ENCODE measurements at places on chromosomes 7 and 10.

DNA sequence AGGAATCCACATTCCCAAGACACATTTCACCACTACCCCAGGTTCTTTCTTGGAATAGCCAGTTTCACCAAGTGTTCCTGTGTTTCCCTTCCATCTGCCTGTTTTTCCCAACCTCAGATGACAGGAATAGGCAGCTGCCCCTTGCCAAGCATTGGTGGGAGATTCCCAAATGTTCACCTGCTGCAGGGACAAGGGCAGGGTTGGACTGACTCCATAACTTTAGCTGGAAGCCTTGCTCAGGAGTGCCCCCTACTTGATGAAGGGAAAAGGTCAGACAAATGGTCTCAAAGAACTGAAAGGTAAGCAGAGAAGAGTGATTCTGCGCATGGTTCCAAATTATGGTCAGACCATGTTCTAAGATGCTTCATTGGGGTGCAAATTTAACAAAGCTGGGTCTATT is 45.1 kb upstream of the LYZL1 start:
- no peak for DNase-seq

- DNase-seq, result no peak
Observed at GRCh38 chr7:154598864-154599263, 404.1 kb downstream of the PAXIP1 start.

GRCh38 chr10:30917789-30918188 is 113.9 kb downstream of the ZNF438 start:
- DNase-seq, result no peak

GRCh38 chr10:60032723-60033122 is 126.4 kb upstream of the CCDC6 start:
- no peak for DNase-seq

DNA sequence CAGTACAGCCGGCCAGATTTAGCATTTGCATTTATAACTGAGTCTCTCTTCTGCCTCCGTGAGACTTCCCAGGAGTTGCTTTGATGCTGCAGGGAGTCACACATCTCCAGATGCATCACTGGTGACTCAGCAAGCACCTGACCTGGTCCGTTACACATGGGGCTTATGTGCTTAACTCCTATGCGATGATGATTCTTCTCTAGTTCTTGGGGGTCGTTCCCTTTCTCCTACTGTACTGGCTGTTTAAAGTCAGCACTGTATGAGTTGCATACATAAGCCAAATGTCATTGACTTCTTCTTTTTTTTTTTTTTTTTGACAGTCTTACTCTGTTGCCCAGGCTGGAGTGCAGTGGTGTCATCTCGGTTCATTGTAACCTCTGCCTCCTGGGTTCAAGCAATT is 13.0 kb upstream of the AKR1E2 start:
- no peak for DNase-seq

DNA sequence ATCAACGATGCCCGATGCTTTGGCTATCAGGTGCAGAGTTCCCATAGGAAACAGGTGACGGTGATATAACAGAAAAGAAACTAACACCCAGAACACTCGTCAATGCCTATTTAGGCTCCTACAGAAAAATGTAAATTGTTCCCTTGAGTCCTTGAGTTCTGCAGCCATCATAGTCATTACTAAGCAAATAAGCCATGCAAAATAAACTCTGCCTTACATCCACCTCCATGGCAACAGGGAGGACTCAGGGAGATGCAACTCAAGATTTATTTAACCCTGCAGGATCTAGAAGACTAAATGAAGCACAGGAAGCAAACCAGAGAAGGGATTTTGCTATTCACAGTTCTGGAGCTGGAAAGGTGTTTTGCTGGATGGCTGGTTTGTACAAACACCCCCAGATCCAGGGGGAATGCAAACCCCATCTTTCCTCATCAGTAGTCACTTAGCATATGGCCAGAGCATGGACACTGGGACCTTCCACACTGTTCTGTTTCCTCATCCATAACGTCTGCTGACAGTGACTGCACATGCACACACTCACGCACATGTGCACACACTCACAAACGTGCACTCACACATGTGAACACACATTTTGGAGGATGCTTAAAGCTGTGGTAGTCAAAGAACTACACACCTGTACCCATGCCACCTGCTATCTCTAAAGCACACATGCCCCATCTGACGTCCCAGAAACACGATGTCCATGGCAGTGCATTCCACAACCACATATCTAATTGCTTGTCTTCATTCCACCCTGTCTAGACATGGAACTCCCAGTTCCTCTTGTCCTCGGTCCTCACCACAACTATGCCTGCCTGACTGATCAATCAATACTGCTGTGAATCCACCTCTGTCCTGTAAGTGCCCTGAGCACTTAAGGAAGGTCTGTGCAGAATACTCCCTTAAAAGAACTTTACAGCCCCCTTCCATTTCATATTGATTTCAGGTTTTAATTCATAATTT is 178.2 kb downstream of the COBL start:
- DNase-seq, result no peak

GRCh38 chr10:11594589-11595394 is 16.7 kb downstream of the USP6NL start:
- no peak for DNase-seq
